Stimulated activated CD4-positive, alpha-beta T cell treated with anti-CD3 and anti-CD28 coated beads, Interleukin-1b, Interleukin-23, amount 100 ng/mL, for 48 hours (primary cell): ENCODE measurements at places on chromosomes 1 and 21.
A peak's percentile ranks its signal among the peaks of the same experiment; 100 is the strongest.

DNA sequence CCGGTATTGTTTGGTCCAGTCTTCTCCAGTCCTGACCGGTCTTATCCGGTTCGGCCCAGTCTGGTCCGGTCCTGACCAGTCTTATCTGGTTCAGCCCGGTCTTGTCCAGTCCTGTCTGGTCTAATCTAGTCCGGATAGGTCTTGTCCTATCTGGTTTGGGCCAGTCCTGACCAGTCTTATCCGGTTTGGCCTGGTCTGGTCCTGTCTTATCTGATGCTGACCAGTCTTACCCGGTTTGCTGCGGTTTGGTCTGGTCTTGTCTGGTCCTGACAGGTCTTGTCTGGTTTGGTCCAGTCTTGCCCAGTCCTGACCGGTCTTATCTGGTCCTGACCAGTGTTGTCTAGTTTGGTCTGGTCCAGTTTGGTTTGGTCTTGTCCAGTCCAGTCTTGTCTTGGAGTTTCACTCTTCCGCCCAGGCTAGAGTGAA, 30.1 kb downstream of the DHX9 start:
- DNase-seq: no peak

DNA sequence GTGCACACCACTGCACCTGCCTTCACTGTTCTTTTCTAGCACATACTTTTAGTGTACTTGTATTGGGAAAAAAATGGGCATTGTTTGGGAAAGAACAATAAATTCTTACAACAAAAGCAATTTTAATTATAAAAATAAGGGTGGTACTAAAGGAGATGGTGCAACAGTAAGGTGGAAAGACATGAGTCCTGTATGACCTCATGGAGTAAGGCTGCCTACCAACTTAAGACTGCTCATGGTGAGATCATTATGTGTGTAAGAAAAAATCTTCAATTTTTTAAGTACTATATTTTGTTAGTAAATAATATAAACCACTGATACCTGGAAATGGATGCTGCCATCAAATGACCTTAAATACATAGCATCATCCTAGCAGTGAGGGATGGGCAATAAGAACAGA, 29.6 kb upstream of the PHGDH start:
- no peak for DNase-seq

- DNase-seq: no peak
These were observed 18.6 kb upstream of the IGSF3 start for GRCh38 chr1:116686175-116686574.

GRCh38 chr1:233240829-233241682, 54.5 kb downstream of the PCNX2 start:
- peak; percentile 5 for DNase-seq

- DNase-seq: no peak
These were observed 8.2 kb upstream of the CDK11A start for GRCh38 chr1:1732381-1732780.

GRCh38 chr1:200795156-200795555, 56.5 kb downstream of the CAMSAP2 start:
- DNase-seq: no peak

- no peak for DNase-seq
These were observed 6.0 kb downstream of the CFAP74 start for GRCh38 chr1:1997576-1997975.
